ENCODE measurements at places on chromosomes 13 and 19.

DNA sequence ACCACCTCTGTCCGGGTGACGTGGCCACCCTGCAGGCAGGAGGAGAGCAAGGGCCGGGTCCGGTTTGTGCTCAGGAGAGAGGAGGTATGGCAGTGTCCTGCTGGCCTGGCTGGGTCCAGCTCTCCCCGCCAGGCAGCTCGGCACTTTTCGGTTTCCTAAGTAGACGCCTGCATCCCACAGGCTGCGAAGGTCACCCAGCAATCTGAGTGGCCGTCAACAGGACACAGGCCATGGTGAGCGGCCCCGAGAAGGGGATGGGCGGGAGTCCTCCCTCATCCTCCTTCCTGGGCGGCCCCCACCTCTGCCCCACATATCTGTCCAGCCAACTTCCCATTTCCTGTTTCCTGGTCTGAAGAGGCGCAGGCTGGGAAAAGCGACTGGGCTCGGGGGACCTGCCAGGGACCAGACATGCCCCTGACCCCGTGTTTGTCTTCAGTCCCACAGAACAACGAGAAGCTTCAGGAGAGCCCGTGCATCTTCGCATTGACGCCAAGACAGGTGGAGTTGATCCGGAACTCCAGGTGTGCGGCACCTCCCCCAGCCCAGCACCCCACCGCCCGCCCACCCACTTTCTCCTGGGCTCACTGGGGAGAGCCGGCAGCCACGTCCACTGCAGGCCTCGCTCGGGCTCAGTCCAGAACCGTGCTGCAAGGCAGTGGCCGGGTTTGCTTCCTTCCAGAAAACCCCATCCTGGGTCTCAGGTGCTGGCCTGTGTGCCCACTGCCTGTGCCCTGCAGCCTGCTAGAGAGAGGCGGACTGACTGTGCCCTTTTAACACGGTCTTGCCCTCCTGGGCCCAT is 16.3 kb downstream of the PIAS4 start:
- DNase-seq = no peak

GRCh38 chr19:1018932-1019615 is 1.8 kb downstream of the TMEM259 start:
- DNase-seq = no peak

DNA sequence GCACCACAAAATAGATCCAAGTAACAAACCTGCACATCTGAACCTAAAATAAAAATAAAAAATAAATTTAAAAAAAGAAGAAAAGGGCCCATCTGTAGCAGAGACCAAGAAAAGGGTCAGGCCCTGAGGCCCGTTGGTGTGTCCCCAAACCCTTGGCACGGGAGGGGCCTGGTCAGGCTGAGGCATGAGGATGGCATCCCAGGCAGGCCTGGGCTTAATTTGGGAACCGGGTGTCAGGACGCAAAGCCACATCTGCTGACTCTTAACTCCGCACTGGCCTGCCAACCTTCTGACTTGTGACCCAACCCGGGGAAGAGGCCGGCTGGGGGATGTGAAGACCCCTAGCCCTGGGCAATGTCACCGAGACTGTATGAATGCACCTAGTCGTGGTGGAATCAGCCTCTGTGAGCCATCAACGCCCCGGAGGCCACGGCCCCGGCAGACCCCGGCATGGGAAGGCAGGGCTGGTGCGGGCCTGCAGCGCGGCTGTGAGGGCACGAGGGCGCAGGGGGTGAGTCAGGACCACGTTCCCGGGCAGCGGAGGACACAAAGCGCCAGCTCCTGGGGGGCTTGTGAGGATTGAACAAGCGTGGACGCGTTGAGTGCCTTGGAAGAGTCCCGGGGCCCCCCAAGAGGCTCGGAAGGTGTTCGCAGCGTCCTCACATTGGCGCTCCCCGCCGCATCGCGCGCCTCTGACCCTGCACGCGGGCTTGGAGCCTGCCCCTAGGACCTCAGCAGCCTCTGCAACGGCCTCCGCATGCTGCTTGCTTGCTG is 38.2 kb downstream of the ATP12A start:
- no peak for DNase-seq

DNA sequence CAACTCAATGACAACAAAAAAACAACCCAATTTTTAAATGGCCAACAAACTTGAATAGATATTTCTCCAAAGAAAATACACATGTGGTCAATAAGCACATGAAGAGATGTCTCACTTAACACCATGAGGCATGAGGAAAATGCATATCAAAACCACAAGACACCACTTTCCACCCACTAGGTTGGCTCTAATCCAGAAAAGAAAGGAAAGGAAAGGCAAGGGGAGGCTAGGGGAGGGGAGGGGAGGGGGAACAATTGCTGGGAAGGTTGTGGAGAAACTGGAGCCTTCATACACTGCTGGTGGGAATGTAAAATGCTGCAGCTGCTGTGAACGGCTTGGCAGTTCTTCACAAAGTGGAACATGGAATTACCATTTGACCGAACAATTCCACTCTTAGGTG is 854.3 kb downstream of the UQCRFS1 start:
- DNase-seq = no peak

GRCh38 chr19:38185562-38185961 is 38.5 kb downstream of the DPF1 start:
- DNase-seq = no peak

DNA sequence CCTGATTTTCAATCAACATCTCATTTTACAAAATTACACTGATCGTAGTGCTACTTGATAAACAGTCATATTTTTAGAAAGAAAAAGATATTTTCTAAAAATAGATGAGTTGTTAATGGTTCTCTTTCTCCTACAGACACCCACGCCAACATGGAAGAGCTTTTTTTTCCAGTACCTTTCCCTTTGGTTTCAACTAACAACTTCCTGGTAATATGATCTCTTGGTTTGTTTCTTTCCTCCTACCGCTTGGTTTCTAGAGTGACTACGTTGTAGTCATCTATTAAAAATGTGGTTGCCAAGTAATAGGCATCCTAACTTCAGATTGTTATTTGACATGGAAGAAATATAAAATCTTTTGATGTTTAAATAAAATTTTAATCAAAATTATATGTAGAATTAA is 189.0 kb downstream of the LACC1 start:
- no peak for DNase-seq

DNA sequence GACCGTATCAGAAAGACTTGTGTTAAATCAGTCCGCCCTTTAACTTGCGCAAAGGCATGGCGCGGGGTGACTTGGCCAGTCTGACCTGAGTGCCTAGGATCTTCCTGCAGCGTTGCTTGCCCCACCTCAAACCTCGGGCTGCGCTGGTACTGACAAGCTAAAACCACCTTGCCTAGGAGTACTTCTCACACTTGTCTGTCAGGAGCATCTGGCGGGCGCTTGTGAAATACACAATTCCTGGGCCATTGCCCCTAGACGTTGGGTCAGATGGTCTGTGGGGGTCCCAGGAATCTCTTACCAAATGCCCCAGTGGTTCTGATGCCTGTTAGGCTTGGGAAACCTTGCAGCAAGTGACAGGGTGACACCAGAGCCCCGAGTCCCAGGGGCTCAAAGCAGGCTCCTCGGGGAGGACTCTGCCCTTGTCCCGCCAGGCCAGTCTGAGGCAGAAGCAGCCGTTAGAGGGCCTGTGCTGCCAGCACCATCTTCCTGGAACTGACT is 12.9 kb downstream of the CEBPG start:
- no peak for DNase-seq

- no peak for DNase-seq
These were observed 19.6 kb upstream of the EPHX3 start for GRCh38 chr19:15251749-15252397.

DNA sequence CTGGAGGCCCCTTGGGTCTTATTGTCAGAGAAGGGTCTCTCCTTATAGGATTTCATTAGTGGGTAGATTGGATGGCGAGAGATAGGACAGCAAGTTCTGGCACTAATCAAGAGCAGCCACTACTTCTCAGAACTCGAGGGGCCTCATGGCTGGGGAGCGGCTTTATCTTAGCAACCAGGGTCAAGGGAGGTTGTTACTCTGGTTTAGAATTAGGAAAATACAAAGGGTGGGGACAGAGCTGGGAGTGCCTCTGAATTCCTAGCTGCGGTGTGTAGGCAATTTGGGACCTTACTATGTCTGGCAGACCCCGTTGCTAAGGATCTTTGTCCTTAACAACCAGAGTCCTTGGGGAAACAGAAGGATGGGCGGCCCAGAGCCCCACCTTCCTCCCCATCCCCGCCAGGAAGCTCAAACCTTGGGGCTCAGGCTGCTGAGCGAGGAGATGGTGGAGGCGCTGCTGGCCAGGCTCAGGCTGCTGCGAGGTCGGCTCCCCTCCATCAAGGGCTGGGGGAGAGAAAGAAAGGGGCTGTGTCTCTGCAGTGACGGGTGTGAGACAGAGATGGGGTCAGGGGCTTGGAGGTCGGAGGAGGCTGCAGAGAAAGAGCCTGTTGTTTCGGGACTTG is 1.2 kb downstream of the PLEKHA4 start:
- DNase-seq = no peak

GRCh38 chr13:78468621-78469020 is 134.7 kb downstream of the POU4F1 start:
- no peak for DNase-seq

- DNase-seq = no peak
These were observed 7.0 kb upstream of the LILRA4 start for GRCh38 chr19:54345938-54346386.
